Activated CD4-positive, alpha-beta T cell treated with anti-CD3 and anti-CD28 coated beads, Interleukin-2, amount 10 ng/mL, durations not matched to agents 24 days and 14 days (primary cell): ENCODE measurements at places on chromosomes 3 and 15. TPM values are rescaled to one million over a fixed set of nuclear protein-coding genes. Genes with fewer than 3 reads are reported as not detected.

EIF4E3 gene
- total RNA-seq: 20.3 and 20.7 TPM in 2 replicates

GPR27 gene
- 1.0 and 1.4 TPM in 2 replicates for total RNA-seq

AADACL2 gene
- not detected in 2 replicates for total RNA-seq

IMPG2 gene
- total RNA-seq: 0.02 and 0.05 TPM in 2 replicates

LINGO1 gene
- total RNA-seq: not detected in 2 replicates

CNTN6 gene
- not detected in 2 replicates for total RNA-seq

OR5K2 gene
- total RNA-seq: not detected in 2 replicates

TRPM1 gene
- not detected in 2 replicates for total RNA-seq

PP2D1 gene
- not detected in 2 replicates for total RNA-seq

ECE2 gene
- total RNA-seq: not detected in 2 replicates

GASK1A gene
- not detected in 2 replicates for total RNA-seq

PLSCR4 gene
- total RNA-seq: not detected in 2 replicates

SLC6A1 gene
- not detected in 2 replicates for total RNA-seq

CCDC54 gene
- not detected in 2 replicates for total RNA-seq

PHC3 gene
- 54.7 and 56.4 TPM in 2 replicates for total RNA-seq

SLC22A13 gene
- total RNA-seq: 0.47 and 0.54 TPM in 2 replicates

FGF7 gene
- total RNA-seq: not detected in 2 replicates

ADCY5 gene
- total RNA-seq: not detected in 2 replicates

CRYGS gene
- 4.4 and 4.8 TPM in 2 replicates for total RNA-seq

TNNC1 gene
- total RNA-seq: 1.2 and 1.5 TPM in 2 replicates

LRTM1 gene
- total RNA-seq: not detected in 2 replicates

RPL39L gene
- 10.4 and 11.7 TPM in 2 replicates for total RNA-seq

HIGD2B gene
- not detected in 2 replicates for total RNA-seq

GOLGA6B gene
- not detected in 2 replicates for total RNA-seq

GALNT15 gene
- not detected in 2 replicates for total RNA-seq

PLA2G4D gene
- total RNA-seq: not detected in 2 replicates

FOXB1 gene
- 0.54 and 0.68 TPM in 2 replicates for total RNA-seq

SH2D7 gene
- total RNA-seq: not detected in 2 replicates

MKRN3 gene
- total RNA-seq: 1.5 and 2.1 TPM in 2 replicates

KIAA1143 gene
- 40.7 and 47.4 TPM in 2 replicates for total RNA-seq

CHAC1 gene
- total RNA-seq: 8.4 and 9.8 TPM in 2 replicates

PDCD7 gene
- 59.9 and 60.1 TPM in 2 replicates for total RNA-seq

RETNLB gene
- not detected in 2 replicates for total RNA-seq

RNF168 gene
- total RNA-seq: 32.8 and 33.3 TPM in 2 replicates

OIP5 gene
- 15.8 and 21.0 TPM in 2 replicates for total RNA-seq

GRM2 gene
- total RNA-seq: 0.24 and 0.86 TPM in 2 replicates

TSEN2 gene
- 30.5 and 39.3 TPM in 2 replicates for total RNA-seq

NMB gene
- total RNA-seq: 2.8 and 3.7 TPM in 2 replicates

EPHA6 gene
- not detected in 2 replicates for total RNA-seq

SSR3 gene
- total RNA-seq: 151 and 153 TPM in 2 replicates

TMCO5A gene
- not detected in 2 replicates for total RNA-seq

SPTSSB gene
- total RNA-seq: not detected in 2 replicates

GRAMD2A gene
- 0.21 TPM in 1 of 2 replicates, not detected in the other for total RNA-seq

ATRIP gene
- total RNA-seq: 18.3 and 20.0 TPM in 2 replicates

SCN11A gene
- not detected in 2 replicates for total RNA-seq

NEK11 gene
- total RNA-seq: 1.1 and 1.5 TPM in 2 replicates

P2RY1 gene
- total RNA-seq: 0.77 and 0.92 TPM in 2 replicates

CFAP100 gene
- not detected in 2 replicates for total RNA-seq

HRH1 gene
- total RNA-seq: 0.42 and 0.52 TPM in 2 replicates

PLCH1 gene
- 0.38 TPM in 1 of 2 replicates, not detected in the other for total RNA-seq
